ENCODE measurements at places on chromosomes 5 and 9.

- DNase-seq, result no peak
These were observed 302.4 kb downstream of the RAB3C start for GRCh38 chr5:58885260-58885659.

DNA sequence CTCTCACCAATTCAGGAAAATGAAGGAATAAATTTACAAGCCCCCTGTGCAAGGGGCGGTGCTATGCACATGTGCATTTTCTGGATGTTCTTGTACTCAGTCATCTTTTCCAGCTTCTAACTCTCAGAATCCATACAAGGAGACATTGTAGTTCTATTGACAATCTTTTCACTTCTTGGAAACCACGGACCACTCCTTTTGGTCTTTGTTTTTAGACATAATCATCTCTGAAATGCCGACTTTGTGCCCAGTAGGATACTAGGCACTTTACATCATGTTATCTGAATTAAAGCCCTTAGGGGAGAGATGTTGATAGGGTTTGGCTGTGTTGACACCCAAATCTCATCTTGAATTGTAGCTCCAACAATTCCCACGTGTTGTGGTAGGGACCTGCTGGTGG lies 322.6 kb upstream of the WWC1 start:
- no peak for DNase-seq

DNA sequence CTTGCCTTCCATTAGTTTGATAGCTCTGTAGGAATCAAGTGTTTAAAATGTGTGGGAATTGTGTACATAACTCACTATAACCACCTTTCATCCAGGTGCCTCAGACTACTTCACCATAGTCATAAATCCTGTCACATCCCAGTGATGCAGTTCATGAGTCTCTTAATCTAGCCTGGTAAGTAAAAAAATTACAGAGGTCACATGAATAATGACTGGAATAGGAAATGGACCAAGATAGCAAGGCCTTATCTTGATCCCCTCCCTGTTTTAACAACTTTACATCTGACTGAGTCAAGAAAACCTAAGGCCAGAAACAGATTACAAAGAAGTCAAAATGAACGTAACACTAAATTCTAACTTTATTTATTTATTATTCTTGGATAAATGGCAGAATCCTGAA lies 1.5 kb upstream of the RNF145 start:
- DNase-seq, result no peak

- DNase-seq, result no peak
These were observed 237.1 kb upstream of the PCSK5 start for GRCh38 chr9:75653335-75653734.

DNA sequence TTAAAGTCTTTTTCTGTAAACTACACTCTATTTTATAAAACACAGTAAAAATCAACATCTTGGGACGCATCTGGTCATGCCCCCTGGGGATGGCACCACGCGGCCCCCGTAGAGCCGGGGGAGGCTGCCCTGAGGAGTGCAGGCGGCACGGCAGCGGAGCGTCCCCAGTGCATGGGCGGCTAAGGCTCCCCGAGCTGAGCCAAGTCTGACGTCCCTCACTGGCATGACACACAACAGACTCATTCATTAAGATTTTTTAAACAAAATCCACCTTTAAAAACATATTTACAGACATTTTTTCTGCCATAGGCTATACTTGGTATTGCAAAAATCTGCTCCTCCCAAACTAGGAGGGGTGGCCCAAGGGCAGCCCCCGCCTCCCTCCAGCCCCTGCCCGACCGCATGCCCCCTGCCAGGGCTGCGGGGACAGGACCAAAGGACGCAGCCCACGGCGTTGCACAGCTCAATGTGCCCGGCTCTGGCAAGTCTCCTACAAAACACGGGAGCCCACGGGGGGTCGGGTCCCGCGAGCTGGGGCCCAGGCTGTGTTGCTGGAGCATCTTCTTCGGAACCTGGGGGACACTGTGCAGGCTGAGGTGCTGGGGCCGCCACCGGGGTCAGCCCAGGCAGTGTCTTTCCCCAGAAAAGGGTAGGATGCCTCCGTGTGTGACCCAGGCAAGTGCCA lies 11.8 kb upstream of the SEC16A start:
- DNase-seq, result no peak

- DNase-seq, result peak; percentile 43
These were observed 31.7 kb downstream of the ZDHHC21 start for GRCh38 chr9:14661421-14662059.

DNA sequence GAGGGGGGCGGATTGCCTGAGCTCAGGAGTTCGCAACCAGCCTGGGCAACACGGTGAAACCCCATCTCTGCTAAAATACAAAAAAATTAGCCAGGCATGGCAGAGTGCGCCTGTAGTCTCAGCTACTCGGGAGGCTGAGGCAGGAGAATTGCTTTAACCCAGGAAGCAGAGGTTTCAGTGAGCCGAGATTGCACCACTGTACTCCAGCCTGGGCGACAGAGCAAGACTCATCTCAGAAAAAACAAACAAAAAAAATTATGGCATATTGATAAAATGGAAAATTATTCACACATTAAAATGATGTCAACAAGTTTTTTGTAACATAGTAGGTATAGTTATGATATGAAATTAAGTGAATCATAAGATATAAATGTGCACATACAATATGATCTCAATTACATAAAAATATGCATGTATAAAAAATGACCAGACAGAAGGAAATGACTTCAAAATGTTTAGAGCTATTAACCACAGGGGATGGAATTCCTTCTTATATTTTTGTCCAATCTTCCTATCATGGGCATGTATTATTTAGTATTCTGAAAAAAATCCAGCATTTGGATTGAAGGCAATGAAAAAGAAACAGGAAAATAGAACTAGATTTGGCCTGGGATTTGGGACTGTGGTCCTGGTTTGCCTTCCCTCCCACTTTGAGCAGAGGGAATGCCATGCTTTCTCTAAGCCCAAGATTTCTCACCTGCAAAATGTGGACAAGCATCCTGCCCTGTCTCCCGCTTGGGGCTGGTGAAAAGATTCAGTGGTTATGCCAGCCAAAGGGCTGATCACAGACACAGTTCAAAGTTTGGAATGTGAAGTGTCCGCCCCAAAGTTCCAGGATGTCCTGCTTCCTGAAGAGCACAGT lies 19.5 kb downstream of the SPAAR start:
- DNase-seq, result no peak

GRCh38 chr5:26295541-26295940 lies 742.8 kb downstream of the CDH9 start:
- no peak for DNase-seq

GRCh38 chr9:105026451-105026850 lies 98.5 kb upstream of the ABCA1 start:
- no peak for DNase-seq

DNA sequence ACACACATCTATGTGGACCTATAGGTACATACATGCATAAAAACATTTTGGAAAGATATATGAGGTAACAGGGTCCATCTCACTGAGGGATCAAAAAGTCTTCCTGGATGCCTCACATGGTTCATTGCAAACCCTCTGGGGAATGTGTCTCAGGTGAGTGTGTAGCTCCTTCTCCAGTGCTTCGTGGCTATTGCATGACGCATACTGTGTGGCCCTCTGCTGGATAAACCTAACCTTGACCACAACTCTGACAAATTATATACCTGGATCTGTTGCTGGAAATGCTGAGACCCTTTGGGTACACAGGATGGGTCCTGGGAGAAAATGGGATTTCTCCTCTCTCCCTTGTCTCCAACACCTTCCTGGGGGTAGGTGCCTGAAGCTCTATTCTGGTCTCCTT lies 91.9 kb downstream of the JAKMIP2 start:
- DNase-seq, result no peak

- no peak for DNase-seq
These were observed 117.3 kb downstream of the GDNF start for GRCh38 chr5:37722236-37723161.
